AG09319 (cell line): ENCODE measurements at places on chromosomes 7 and 10.
A peak's percentile ranks its signal among the peaks of the same experiment; 100 is the strongest.

DNA sequence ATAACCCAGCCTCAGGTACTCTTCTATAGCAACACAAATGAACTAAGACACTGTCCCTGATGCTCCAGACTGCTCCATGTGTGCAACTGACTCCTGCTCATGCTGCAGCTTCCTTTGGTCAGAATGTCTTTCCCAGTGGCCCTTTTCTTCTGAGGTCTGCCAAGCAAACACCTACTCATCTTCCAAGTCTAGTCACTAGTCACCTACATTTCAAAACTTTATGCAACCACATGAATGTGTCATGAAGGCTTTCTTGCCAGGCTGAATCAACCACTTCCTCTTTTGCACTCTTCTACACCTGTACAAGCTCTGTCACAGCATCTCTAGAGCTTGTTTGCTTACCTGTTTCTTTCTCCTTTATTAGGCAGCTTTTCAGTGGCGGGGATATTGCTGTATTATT is 75.8 kb downstream of the LSMEM1 start:
- no peak for DNase-seq

GRCh38 chr7:66558201-66558641 is 70.5 kb upstream of the KCTD7 start:
- DNase-seq = no peak

DNA sequence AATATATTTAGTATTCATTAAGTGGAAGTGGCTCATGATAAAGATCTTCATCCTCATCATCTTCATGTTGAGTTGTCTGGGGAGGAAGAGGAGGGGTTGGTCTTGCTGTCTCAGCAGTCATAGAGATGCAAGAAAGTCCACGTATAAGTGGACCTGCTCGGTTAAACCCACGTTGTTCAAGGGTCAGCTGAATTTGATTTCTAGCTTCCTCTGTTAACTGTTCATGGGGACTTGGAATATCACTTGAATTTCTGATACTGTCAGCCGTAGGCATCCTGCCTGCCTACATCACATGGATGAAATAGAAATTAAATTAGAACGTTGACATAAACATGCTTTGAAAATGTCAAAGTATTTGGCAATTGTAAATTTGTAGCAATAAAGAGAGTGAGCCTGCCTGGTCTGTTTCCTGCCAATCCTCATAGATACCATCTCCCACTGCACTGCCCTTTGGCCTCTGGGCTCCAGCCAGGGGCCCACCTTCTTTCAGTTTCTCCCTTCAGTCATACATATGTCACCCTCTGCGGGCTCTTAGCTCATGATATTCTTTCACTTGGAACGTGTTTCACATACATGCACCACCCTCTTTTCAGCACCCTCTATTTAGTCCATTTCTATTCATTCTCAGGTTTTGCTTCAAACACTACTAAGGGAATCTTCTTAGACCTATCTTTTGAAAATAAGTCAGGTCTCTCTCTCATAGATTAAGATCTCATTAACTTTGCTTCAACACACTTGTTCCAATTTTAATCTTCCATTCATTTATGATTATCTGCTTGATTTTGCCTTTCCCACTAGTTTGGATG is 376.3 kb downstream of the IPMK start:
- DNase-seq = no peak

- DNase-seq = peak; percentile 16
These were observed 432 bp downstream of the TMEM248 start for GRCh38 chr7:66921396-66921917.

GRCh38 chr7:151662251-151662826 is 142.6 kb upstream of the RHEB start:
- DNase-seq = no peak

DNA sequence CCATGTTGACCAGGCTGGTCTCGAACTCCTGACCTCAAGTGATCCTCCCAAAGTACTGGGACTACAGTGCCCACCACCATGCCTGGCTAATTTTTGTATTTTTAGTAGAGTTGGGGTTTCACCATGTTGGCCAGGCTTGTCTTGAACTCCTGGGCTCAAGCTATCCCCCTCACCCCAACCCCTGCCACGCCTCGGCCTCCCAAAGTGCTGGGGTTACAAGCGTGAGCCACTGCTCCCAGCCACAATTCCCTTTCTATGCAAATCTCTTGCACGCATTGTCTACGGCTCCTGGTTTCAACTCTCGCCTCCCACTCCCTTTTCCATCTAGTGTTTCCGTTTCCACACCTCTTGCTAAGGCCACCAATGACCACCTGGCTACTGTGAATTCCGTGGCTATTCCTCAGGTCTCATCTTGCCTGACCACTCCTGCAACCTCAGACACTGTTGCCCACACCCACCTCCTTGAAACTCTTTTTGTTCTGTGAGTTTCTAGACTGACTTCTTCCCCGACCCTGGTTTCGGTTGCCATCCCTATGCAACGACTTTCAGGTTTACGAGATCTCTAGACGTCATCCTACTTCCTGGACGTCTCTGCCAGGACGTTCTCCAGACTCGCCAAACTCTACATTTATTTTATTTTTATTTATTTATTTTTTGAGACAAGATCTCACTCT is 3.4 kb downstream of the CLDN3 start:
- DNase-seq = no peak
